ENCODE measurements at places on chromosomes 13 and 19.

- no peak for DNase-seq
Measured at GRCh38 chr19:30363073-30363472, 9.1 kb upstream of the ZNF536 start.

DNA sequence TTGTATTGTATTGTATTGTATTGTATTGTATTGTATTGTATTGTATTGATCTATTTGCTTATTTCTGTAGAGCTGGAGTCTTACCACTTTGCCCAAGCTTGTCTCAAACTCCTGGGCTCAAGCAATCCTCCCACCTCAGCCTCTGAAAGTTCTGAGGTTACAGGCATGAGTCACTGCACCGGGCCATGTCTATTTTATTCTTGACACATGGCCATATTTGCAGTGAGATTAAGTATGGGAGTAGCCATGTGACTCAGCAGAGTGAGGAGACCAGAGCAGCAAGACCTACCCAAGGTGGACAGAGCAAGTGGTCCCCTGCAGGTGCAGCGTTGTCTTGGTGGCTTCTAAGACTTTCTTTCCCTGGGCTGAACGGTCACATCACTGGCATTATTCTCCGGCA is 49.1 kb upstream of the UBAC2 start:
- DNase-seq, result no peak

GRCh38 chr19:19296953-19297689 is 23.2 kb downstream of the SUGP1 start:
- DNase-seq, result no peak

GRCh38 chr13:98504029-98504351 is 72.9 kb downstream of the STK24 start:
- no peak for DNase-seq

- no peak for DNase-seq
Measured at GRCh38 chr19:53432088-53432661, 391 bp downstream of the ZNF761 start.
